Activated CD8-positive, alpha-beta memory T cell treated with anti-CD3 and anti-CD28 coated beads, Interleukin-2, amount 10 ng/mL, durations not matched to agents 7 days and 5 days (primary cell): ENCODE measurements at places on chromosomes 12 and 14.

GRCh38 chr14:88037325-88037724 is 32.4 kb downstream of the GPR65 start:
- no peak overlapping the region for H3K4me3 ChIP-seq
- H3K27ac ChIP-seq = no peak overlapping the region
- no peaks in the 10 kb centered on the region for H3K27me3 ChIP-seq
- H3K36me3 ChIP-seq = peaks cover 7% of the 10 kb centered on the region
- peaks cover 16% of the 10 kb centered on the region for H3K4me1 ChIP-seq
- DNase-seq = no peak

DNA sequence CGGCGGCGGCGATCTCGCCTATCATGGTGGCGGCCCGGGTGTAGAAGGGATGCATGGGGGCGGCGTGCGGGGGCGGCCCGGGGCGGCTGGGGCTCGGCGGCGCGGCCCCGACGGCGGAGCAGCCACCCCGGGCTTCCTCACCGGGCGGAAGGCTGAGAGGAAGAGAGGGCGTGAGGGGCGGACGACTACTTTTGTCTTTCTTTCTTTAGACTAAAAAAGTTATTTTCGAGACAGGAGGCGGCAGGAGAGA is 240 bp downstream of the BTG1 start:
- H3K27me3 ChIP-seq = no peaks in the 10 kb centered on the region
- peaks cover 23% of the 10 kb centered on the region for H3K4me1 ChIP-seq
- H3K27ac ChIP-seq = peak overlapping the region; percentile 94
- DNase-seq = no peak
- peaks cover 46% of the 10 kb centered on the region for H3K36me3 ChIP-seq

GRCh38 chr12:77368379-77368778 is 303.0 kb upstream of the E2F7 start:
- DNase-seq = no peak
- no peaks in the 10 kb centered on the region for H3K4me1 ChIP-seq
- H3K4me3 ChIP-seq = no peak overlapping the region
- no peak overlapping the region for H3K27ac ChIP-seq
- H3K27me3 ChIP-seq = no peaks in the 10 kb centered on the region

DNA sequence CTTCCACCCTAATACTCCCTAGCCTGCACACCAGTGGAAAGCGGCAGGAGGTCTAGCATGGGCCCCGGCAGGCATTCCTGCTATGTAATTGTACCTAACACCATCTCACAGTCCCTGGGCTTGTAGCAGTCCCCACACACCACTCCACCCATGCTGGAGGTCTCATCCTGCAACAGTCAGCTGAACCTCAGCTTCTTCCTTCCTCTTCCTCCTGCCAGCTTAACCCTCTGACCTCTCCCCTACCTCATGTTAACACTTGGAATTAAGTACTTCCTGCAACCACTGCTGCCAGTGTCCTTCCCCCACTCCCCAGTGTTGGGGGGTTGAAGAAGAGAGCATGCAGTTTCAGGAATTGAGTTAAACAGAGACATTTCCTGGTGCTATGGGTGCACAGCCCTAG is 7.6 kb downstream of the ADCY4 start:
- no peak overlapping the region for H3K4me3 ChIP-seq
- H3K27me3 ChIP-seq = peaks cover 15% of the 10 kb centered on the region
- DNase-seq = no peak

GRCh38 chr12:3802721-3803120 is 49.8 kb upstream of the CRACR2A start:
- no peak overlapping the region for H3K27ac ChIP-seq
- H3K27me3 ChIP-seq = no peaks in the 10 kb centered on the region
- H3K4me3 ChIP-seq = no peak overlapping the region
- no peaks in the 10 kb centered on the region for H3K36me3 ChIP-seq
- no peak for DNase-seq

DNA sequence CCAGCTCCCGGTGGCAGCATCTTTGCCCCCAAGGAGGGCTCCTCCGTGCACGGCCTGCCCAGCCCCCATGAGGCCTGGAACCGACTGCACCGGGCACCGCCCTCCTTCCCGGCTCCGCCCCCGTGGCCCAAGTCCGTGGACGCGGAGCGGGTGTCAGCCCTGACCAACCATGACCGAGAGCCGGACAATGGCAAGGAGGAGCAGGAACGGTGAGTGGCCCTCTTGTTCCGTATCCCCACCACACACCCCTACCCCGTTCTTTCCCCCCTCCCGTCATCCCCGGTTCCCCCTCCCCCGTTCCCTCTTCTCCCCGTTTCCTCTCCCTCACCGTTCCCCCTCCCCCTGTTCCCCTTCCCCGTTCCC is 28.3 kb downstream of the LRCOL1 start:
- no peak overlapping the region for H3K27ac ChIP-seq
- no peaks in the 10 kb centered on the region for H3K4me1 ChIP-seq
- H3K36me3 ChIP-seq = no peaks in the 10 kb centered on the region
- no peak for DNase-seq
- H3K27me3 ChIP-seq = no peaks in the 10 kb centered on the region

DNA sequence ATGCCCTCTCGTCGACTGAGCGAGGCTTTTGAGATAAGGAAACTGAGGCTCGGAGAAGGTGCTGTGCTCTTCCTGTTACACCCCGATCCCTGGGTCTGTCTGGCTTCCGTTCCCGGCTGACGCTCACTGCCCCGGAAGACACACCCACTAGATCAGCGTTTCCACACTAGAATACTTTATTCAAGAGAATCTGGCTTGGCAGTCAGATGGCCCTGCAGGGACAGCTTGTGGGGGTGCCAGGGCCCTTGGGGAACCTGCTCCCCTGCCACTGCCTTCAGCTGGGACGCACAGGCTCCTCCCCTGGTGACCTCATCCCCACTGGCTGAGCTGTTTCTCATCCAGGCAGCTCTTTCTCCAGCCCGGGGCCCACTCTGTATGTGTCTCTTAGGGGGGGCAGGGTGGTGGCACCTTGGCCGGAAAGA is 13.7 kb downstream of the PGF start:
- peak; percentile 80 for DNase-seq
- H3K27ac ChIP-seq = peak overlapping the region; percentile 87
- H3K4me3 ChIP-seq = peak overlapping the region; percentile 62
- H3K27me3 ChIP-seq = no peaks in the 10 kb centered on the region
- H3K36me3 ChIP-seq = no peaks in the 10 kb centered on the region
- H3K4me1 ChIP-seq = peaks cover 32% of the 10 kb centered on the region

DNA sequence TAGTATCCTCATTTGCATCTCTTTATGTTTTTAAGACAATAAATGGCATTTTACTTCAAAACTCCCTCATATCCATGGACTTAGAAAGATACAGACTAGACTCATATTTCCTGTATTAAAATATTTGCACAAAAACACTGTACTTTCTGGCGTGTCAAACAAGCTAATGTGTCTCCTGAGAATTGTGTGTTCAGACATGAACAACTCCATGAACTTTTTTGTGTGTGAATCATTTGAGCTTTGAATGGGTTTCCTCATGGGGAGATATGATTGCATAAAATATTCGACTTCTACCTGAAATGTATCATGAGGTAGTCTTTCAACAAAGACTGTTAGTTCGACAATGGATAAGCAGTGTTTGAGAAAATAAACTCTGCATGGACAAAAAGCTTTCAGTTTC is 58.8 kb downstream of the TMEM30B start:
- H3K36me3 ChIP-seq = no peaks in the 10 kb centered on the region
- DNase-seq = no peak
- no peak overlapping the region for H3K27ac ChIP-seq
- peaks cover 5% of the 10 kb centered on the region for H3K4me1 ChIP-seq

DNA sequence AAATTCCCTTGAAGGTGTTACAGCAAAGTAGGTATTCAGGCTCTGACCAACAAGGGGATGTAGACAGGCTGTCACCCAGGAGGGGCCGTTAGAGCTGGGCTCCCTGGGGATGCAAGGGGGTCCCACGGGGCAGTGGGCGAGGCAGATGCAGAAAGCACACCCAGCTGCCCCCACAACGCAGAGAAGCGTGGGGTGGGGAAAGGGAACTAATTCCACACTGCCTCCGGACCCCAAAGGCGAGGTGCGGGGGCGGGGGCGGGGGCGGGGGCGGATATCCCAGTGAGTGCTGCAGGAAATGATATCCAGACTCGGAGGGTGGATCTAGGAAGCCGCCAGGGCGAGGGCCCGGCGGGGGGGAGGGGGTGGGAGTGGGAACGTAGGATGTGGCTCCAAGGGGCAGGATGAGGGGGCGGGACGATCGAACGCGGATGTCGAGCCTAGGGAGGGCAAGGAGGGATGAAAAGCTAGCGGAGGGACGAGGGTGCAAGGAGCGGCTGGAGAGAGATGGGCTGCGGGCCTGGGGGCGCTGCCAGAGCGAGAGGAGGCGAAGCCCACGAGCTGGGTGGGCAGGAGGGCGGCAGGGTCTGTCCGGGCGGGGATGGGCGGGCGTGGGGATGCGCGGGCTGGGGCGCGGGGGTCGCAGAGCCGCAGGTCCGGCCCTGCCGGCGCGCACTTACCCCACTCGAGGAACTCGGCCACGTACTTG is 874 bp downstream of the CDC42BPB start:
- no peak for DNase-seq
- H3K4me3 ChIP-seq = no peak overlapping the region
- peaks cover 8% of the 10 kb centered on the region for H3K4me1 ChIP-seq
- peaks cover 59% of the 10 kb centered on the region for H3K27me3 ChIP-seq
- no peaks in the 10 kb centered on the region for H3K36me3 ChIP-seq
- H3K27ac ChIP-seq = no peak overlapping the region

DNA sequence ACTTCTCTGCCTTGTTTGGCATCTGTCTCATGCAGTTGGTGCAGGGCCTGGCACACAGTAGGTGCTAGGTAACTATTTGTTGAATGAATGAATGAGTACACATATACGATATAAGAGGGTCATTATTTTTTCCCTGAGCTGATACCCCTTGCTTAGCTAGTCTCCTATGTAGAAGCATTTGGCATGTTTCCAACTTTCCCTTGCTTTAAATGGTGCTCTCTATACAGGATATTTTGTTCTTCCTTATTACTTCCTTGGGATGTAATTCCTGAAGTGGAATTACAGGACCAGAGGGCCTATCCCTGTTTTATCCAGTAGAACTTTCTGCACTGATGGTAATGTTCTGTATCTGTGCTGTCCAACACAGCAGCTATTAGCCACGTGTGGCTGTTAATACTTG is 250.1 kb upstream of the PWP1 start:
- no peaks in the 10 kb centered on the region for H3K27me3 ChIP-seq
- no peak overlapping the region for H3K4me3 ChIP-seq
- no peak overlapping the region for H3K27ac ChIP-seq
- DNase-seq = no peak
- no peaks in the 10 kb centered on the region for H3K36me3 ChIP-seq

DNA sequence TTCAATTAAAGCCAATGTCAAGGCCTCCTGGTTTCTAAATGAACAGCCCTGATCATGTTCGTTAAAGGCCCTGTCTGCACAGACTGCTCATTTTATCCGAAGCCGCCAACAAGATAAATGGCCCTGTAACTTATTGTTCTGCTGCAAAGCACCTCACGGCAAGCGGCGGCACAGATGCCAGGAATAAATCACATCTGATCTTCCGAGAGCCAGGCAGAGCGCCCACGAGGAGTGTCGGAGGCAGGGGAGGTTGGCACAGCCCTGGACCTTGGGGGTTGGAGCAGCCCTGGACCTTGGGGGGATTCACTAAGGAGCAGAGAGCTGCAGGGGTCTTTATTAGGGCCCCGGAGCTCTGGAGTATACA is 110.5 kb downstream of the SCARB1 start:
- H3K4me1 ChIP-seq = peaks cover 17% of the 10 kb centered on the region
- H3K27ac ChIP-seq = no peak overlapping the region
- DNase-seq = no peak
- H3K4me3 ChIP-seq = no peak overlapping the region
- peaks cover 54% of the 10 kb centered on the region for H3K27me3 ChIP-seq
- peaks cover 5% of the 10 kb centered on the region for H3K36me3 ChIP-seq

DNA sequence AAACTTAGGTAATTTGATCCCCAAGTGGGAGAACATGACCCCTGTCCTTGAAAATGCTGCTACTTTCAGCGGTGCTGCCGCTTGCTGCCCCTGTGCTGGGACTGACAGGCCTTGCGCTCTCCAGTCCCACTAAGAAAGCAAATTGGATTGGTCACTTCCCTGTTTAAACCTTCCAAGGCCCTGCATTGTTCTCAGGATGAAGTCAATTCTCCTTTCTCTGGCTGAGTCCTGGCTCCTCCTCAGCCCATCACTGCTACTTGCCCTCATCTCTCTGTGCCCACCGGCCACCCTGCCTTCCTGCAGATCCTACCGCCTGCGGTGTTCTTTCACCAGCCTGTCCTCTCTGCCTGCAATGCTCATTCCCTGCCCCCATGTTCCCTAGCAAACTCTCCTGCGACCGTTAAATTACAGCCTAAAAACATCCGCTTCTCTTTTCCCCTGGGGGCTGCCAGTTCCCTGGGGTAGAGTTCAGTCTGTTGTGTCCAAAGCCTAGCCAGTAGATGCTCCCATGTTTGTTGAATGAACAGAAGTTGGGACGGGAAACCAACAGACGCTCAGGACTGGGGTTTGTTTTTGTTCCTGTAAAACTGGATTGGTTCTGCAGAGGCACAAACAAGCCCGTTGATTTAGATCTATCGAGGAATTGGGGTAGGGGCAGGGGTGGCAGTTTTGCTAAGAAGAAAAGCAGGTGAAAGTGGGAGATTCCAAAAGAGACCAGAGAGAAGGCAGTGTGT is 127.3 kb upstream of the HIF1A start:
- H3K4me3 ChIP-seq = peak overlapping the region; percentile 45
- peaks cover 17% of the 10 kb centered on the region for H3K36me3 ChIP-seq
- H3K27ac ChIP-seq = peak overlapping the region; percentile 9
- peak; percentile 34 for DNase-seq
- H3K27me3 ChIP-seq = peaks cover 25% of the 10 kb centered on the region

DNA sequence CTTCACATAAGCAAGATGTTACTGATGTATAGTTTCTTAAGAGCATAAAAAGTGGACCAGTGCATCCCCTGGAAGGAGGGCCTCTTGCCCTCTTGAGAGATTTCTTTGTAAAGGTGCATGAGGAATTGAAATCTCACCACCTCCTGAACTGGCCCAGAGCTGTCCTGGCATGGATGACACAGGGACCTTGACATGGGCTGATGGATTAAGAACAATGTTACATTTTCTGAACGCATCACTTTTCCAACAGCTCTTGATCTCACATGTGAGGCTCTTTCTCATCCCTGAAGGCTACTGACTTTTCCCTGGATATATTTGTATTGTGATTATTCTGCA is 360.4 kb downstream of the RGS6 start:
- H3K27ac ChIP-seq = no peak overlapping the region
- no peaks in the 10 kb centered on the region for H3K4me1 ChIP-seq
- DNase-seq = no peak
- H3K27me3 ChIP-seq = peaks cover 37% of the 10 kb centered on the region

GRCh38 chr12:130919086-130919485 is 34.6 kb upstream of the ADGRD1 start:
- no peak overlapping the region for H3K4me3 ChIP-seq
- no peak overlapping the region for H3K27ac ChIP-seq
- DNase-seq = no peak

- H3K4me3 ChIP-seq = no peak overlapping the region
- H3K36me3 ChIP-seq = no peaks in the 10 kb centered on the region
- H3K27ac ChIP-seq = no peak overlapping the region
- peaks cover 22% of the 10 kb centered on the region for H3K27me3 ChIP-seq
- H3K4me1 ChIP-seq = no peaks in the 10 kb centered on the region
Measured at GRCh38 chr12:123867141-123867540, 105.0 kb downstream of the DNAH10 start.
